Effector CD8-positive, alpha-beta T cell (primary cell): ENCODE measurements at places on chromosomes 6 and 20.

GRCh38 chr6:4732691-4733315, 43.4 kb upstream of the CDYL start:
- DNase-seq: no peak

DNA sequence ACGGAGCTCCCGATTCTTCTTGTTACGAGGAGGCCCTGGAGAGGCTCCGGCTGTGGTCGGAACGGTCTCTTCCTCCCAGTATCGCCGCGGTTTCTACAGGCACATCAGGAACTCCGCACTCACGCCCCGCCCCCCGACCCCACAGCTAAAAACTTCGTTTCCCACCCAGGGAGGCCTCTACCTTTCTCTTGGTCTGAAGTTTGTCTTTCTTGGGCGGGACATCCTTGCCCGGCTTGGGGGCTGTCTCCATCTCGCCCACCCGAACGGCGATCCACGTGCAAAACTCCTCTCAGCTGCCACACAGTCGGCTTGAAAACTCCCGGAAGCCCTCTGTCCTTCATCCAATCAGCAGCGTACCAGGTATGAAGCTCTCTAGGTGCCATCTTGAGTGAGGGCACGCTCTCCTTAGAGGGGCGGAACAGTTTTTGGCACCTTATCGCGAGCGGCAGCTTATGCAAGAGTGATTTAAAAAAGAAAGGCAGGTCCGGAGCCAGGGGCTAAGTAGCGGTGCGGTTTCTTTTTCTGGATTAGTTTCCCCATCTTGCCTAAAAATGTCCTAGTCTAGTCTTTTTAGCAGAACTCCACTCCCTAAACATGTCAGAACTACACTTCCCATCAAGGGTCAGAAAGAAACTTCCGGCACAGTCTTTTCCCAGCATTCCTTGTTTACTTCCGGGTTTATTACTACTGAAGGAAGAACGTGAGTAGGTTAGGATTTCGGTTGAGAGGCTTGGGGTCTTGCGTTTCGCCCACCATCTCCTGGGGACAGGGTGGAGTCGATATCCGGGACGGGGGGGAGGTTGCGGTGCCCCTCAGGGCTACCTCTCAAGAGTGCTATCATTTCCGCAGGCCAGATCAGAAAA, at the start of the genes PFDN6 and WDR46:
Gene PFDN6 (plus strand): TSS at position 681 of the 863 bp plus-strand sequence. CDS start 256 bp downstream, outside the sequence.
Gene WDR46 (minus strand): TSS at position 319 of the 863 bp plus-strand sequence. CDS start 69 bp downstream, at position 250.
- DNase-seq: peak; percentile 69

DNA sequence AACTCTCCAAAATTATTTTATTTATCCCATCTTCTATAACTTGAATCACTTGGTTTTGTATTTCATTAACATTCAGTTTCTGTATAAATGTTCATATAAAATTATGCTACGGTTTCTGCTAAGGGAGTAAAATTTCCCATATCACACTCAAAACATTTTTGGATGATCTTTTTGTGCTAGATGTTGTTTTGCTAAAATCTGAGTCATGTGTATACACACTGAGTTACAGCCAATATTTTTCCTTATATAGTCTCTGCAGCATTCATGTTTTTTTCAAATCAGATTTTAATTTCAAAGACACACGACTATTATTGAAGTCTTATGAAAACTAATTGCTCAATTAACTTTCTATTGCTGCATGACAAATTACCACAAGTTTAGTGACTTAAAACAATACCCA, 54.3 kb upstream of the SLC2A12 start:
- DNase-seq: no peak

GRCh38 chr6:158232316-158233213, 64.4 kb downstream of the GTF2H5 start:
- DNase-seq: peak; percentile 30

GRCh38 chr6:70957284-70957617, 391 bp upstream of the B3GAT2 start:
- no peak for DNase-seq

GRCh38 chr6:25219216-25219916, 59.8 kb upstream of the CARMIL1 start:
- no peak for DNase-seq

GRCh38 chr6:71602385-71603007, 283.9 kb upstream of the RIMS1 start:
- no peak for DNase-seq

- DNase-seq: no peak
These were observed 158.3 kb downstream of the DLL1 start for GRCh38 chr6:170132561-170132991.

- DNase-seq: no peak
These were observed 243.1 kb upstream of the ECI2 start for GRCh38 chr6:4378319-4378996.

GRCh38 chr6:142913036-142913510, 31.9 kb downstream of the HIVEP2 start:
- DNase-seq: no peak
